ENCODE measurements at places on chromosomes 11 and 22.

GRCh38 chr11:75135021-75135650, 15.8 kb upstream of the SLCO2B1 start:
- no peak for DNase-seq

DNA sequence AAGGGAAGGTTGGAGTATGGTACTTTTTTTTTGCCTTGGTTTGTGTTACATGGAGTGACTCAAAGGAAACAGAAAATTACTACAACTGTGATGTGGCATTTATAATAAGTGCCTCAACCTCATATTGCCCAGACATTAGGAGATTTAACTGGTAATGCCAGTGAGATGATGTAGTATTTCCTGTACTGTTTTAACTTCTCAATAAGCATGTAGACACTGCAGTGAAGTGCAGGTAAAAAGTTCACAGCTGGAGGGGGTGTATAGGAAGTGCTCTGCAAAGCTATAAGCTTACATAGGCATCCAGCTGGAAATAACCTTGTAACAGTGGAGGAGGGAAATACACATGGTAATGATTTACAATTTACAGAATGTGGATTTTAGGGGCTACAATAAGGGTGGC, 138.2 kb upstream of the MTMR2 start:
- DNase-seq: no peak

GRCh38 chr22:36640106-36640672, 63.4 kb downstream of the CACNG2 start:
- no peak for DNase-seq

- DNase-seq: no peak
Observed at GRCh38 chr11:62983536-62984199, 1.1 kb downstream of the SLC22A6 start.

DNA sequence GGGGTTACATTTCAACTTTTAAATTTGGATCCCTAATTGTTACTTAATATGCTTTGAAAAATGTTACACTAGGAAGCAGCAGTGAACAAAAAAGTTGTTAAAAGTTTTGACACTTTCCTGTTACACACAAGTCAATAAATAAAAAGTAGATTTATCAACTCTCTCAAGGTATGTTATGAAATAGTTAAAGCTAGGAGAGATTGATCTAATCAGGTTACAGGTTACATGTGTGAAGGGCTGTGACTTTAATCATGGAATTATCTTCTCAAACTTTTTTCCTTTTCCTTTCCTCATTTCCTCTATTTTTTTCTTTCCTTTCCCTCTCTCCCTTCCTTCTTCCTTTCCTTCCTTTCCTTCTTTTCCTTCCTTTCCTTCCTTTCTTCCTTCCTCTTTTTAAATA, 77.0 kb upstream of the RAB38 start:
- DNase-seq: no peak

DNA sequence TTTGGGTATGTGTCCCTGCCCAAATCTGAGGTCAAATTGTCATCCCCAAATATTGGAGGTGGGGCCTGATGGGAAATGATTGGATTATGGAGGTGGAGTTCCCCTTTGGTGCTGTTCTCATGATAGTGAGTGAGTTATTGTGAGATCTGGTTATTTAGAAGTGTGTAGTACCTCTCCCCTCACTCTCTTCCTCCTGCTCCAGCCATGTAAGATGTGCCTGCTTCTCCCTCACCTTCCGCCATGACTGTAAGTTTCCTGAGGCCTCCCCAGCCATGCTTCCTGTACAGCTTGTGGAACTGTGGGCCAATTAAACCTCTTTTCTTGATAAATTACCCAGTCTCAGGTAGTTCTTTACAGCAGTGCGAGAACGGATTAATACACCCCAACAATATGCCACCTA, 9.0 kb downstream of the GAB2 start:
- DNase-seq: no peak

DNA sequence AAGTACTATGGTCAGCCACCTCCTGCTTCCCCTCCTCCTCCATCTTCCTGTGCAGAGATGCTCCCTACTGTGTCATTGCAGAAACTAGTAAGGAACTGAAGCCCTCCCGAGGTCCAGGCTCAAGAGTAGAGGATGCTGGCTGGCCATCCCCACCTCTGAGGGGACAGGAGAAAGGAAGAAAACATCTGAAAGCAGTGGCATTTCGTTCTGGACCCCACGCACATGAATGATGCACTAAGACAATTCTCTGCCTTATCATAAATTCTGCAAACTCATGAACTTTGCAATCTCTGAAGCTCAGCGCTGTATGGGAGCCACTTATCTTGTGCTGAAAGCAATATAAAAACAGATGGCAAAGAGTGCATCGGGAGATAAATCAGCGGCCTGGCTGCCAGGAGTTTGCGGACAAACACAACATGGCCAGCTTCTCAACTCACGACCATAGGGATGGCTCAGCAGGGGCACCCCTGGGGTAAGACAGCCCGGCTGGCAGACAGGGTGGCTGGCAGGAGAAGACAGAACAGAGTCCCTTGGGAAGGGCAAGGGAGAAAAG, 306.4 kb downstream of the NXPE2 start:
- no peak for DNase-seq

- DNase-seq: no peak
Observed at GRCh38 chr11:35151241-35151640, 12.3 kb downstream of the CD44 start.

GRCh38 chr22:23023294-23023693, 47.0 kb upstream of the GNAZ start:
- no peak for DNase-seq

Data from frontal cortex (tissue), 4 donors.